SJSA1 (cell line): ENCODE measurements at places on chromosomes 13 and 19.

DNA sequence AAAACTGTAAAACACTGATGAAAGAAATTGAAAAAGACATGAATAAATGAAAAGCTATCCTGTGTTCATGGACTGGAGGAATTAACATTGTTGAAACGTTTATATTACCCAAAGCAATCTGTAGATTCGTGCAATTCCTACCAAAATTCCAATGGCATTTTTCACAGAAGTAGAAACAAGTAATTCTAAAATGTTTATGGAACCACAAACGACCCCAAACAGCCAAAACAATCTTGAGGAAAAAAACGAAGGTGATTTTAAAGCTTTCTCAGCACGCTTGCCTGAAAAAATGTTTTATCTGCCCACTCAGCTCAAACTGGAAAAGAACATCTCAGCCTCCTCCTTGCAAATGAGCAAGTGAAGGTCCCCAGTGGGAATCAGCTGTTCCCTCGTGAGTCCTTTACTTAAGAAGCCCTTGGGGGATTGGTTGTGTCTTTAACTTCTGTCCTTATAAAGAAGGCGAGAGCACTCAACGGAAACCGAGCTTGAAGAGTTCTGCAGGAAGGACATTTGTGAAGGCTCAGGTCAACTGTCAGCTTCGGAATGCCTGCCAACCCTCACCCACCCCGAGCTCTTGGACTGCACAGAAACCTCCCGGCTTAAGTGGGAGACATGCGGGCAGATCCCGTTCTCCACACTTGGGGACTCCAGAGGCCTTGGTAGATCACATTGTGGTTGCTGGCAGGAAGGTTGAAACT lies 256.0 kb upstream of the IRS2 start:
- no peak for DNase-seq

- no peak for DNase-seq
Measured at GRCh38 chr19:28213470-28214082, 999.4 kb downstream of the UQCRFS1 start.

DNA sequence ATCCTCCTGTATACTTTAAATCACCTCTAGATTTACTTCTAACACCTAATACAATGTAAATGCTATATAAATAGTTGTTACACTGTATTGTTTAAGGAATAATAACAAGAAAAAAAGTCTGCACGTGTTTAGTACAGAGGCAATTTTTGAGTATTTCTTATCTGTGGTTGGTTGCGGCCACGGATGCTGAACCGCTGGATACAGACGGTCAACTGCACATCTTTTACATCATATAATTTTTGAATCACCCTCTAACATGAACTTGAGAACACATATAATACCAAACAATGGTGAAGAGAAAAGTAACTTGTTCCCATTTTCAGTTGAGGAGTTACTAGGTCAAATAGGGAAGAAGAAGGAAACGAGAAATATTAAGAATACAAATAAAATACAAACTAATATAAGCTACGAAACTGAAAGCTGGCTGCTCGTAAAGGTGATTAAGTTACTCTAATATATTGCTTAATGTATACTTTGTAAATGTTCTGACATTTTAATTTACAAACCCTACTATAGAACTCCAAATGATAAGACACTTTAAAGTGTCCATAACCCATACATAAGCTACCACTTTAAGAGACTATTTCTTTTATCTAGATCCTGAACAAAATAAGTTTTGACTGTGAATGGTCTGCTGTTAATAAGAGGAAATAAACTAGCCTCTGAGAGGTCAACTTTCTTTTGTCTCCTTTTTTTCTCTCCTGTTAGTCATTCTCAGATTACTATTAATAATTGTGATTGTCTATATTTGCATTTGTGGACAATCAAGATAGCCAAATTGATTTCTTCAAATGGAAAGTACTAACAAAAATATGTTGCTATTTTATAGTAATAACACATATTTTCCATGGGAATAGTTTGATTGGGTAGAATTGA lies 457.4 kb downstream of the DIAPH3 start:
- no peak for DNase-seq

DNA sequence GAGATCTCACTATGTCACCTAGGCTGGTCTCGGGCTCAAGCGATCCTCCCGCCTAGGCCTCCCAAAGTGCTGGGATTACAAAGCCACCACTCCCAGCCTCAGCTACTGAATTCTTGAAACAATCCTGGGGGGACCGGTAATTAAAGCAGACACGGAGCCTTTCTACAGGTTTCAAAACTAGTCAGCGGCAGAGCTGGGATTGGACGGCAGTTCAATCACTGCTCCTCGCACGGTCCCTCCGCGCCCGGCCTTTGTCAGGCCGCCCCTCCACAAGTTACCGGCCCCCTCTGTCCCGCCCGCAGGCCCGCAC lies 229 bp downstream of the BORCS8 start:
- no peak for DNase-seq

DNA sequence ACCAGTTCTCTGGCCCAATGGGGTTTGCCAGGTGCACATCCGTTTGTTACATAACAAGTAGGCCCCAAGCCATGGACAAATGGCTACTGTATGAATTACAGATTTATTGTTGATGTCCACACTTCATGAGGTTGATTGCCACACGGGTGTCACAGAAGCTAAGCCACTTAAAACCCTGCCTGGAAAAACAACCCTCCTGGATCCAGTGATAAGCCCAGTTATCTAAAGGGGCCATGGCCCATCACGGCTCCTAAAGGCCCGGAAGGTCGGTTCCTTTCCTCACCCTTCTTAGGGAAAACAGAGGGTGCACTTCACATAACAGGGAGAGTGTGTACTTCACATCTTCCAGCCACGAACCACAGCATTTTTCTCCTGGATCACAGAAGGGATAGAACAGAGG lies 4.1 kb downstream of the TMEM272 start:
- DNase-seq: no peak

- no peak for DNase-seq
Measured at GRCh38 chr19:14562660-14563589, 8.9 kb downstream of the NDUFB7 start.
